ENCODE measurements at places on chromosomes 4 and X.

DNA sequence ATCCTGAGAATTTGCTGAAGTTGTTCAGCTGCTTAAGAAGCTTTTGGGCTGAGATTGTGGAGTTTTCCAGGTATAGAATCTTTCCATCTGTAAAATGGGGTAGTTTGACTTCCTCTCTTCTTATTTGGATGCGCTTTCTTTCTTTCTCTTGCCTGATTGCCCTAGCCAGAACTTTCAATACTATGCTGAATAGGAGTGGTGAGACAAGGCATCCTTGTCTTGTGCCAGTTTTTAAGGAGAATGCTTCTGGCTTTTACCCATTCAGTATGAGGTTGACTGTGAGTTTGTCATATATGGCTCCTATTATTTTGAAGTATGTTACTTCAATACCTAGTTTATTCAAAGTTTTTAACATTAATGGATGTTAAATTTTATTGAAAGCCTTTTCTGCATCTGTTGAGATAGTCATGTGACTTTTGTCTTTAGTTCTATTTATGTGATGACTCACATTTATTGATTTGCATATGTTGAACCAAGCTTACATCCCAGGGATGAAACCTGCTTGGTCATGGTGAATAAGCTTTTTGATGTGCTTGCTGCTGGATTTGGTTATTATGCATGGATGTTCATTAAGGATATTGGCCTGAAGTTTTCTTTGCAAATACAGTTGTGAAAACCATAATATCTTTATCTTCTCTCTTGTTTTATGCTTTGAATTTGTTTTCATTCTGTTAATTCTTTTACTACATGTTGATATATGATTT lies 573.8 kb upstream of the NDST4 start:
- no peak for DNase-seq

DNA sequence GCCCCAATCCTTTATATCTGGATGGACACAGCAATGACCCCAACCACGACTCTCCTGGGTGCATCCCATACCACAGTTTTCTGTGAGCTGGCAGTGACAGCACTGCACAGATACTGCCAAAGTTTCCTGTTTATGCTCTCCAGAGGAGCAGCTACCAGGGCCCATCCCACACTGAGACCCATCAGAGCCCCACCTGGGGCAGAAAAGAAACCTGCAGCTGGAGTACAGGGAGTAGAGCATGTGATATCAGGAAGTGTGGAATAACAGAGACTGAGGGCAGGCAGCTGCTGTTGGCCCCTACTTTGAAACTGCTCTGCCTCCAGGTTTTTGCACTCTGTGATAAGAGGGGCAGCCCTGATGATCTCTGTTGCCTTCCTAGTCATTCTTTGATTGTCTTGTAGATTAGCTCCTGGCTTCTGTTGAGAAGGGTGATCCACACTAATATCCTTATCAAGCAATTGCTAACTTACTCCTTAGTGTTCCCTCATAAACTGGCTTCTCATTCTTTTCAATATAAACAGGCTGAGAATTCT lies 526.3 kb upstream of the TECRL start:
- DNase-seq = no peak

- no peak for DNase-seq
Measured at GRCh38 chr4:15688051-15688450, 6.4 kb downstream of the FAM200B start.

- peak; percentile 76 for DNase-seq
Measured at GRCh38 chr4:76212851-76213414, 691 bp downstream of the SCARB2 start.

DNA sequence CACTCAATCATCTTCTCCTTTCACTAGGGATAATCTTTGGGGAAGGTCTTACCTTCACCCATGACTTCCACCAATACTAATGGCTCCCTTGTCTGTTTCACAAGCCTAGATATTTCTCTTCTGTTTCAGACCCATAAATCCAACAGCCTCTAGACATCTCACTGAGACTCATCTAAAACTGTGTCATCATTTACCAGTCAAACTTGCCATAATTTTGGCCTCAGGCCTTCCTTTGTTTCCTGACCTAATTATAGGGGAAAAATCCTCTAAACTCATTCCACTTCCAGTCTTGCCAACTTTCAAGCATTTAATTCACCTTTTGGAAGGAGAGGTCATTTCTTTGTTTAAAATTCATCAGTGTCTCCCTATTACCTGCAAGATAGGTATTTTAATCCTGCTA lies 181.0 kb upstream of the CNKSR2 start:
- DNase-seq = no peak

GRCh38 chr4:74096265-74096980 lies 2.6 kb downstream of the CXCL2 start:
- no peak for DNase-seq

- no peak for DNase-seq
Measured at GRCh38 chrX:9311421-9312160, 153.3 kb upstream of the TBL1X start.

DNA sequence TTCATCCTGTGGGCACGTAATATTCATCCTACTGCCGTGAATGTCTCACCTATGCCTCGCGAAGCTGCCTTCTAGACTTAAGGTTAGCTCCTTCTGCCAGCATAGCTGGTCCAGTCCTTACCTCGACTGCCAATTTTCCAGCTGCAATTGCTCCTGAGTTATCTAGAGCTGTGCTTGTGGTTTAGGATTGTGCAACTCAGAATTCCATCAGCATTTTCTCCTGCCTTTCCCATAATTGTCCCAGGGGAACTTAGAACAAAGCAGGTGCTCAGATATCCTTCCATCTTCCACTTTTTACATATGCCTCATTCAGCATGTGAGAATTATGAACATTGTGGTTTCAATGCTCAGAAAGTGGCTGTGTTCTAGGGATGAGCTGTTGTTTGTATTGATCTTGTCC lies 131.4 kb upstream of the ADGRL3 start:
- no peak for DNase-seq

GRCh38 chr4:42558156-42558555 lies 98.7 kb downstream of the ATP8A1 start:
- no peak for DNase-seq

- DNase-seq = no peak
Measured at GRCh38 chrX:39020051-39020669, 218.9 kb downstream of the MID1IP1 start.

- no peak for DNase-seq
Measured at GRCh38 chr4:75598390-75598789, 31.9 kb downstream of the CDKL2 start.

- DNase-seq = no peak
Measured at GRCh38 chrX:149638860-149639259, 7.3 kb upstream of the TMEM185A start.

DNA sequence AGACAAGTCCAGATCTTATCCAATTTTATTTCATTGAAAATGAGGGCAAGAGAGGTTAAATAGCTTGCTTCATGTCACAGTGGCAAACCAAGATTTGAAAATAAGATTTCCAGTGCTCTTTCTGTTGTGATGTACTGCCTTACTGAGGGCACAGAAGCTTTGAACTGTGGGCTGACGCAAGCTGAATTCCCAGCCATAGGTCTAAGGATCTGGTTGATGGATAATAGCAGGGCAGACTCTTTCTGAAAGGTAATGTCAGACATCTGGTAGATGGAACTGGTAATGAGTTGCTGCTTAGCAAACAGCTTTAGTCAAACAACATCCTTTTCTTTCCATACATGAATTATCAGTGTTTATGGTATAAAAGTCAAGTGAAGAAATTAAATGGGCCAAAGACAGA lies 193.9 kb upstream of the RASGEF1B start:
- no peak for DNase-seq

- no peak for DNase-seq
Measured at GRCh38 chrX:39787999-39788398, 309.8 kb downstream of the BCOR start.

GRCh38 chr4:104649631-104650030 lies 154.9 kb upstream of the CXXC4 start:
- no peak for DNase-seq

DNA sequence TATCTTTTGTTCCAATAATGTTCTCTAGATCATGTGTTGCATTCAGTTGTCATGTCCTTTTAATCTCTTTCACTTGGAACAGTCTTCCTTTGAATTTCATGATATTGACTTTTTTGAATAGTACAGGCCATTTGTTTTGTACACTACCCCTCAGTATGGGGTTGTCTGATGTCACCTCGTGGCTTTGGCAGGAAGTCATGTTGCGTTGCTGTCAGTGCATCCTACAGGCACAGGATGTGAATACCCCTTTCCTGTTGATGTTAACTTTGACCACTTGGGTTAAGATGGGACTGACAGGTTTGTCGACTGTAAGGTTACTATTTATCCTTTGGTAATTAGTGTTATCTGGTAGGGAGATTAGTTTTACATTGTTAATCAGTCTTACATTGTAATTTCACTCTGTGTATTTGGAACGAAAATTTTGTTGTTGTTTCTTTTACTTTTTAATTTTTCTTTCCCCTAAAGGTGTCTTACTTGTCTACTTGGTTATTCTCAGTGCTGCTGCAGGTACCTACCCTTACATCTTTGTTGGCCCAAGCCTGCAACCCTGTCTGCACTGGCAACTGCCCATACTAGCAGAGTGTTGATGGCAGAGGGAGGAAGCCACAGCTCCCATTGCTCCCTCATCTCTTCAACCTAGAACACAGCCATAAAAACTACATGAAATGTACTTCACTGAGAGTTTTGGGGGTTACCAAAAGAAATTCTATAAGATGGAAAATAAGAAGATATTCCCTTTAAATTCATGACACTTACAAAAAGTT lies 14.7 kb upstream of the ATP8A1 start:
- DNase-seq = no peak

DNA sequence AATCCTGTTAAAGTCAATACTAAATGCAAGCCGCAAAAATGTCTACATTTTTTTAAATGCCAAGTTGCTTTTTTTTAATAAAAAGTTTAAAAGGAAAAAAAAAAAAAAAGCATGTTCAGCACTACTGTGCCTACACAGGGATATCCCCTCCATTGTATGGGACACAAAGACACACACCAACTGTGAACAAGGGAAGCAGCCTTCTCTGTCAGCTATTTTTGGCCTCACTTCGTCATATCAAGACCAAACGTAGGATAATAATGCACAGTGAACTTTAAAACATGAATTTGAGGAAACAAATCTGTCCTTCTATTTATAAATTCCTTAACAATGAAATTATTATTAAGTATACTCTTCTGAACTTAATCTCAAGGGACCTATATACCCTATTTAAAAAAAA lies 4.4 kb downstream of the FBXW7 start:
- no peak for DNase-seq

- DNase-seq = peak; percentile 10
Measured at GRCh38 chrX:129979207-129979920, 3.1 kb upstream of the BCORL1 start.

DNA sequence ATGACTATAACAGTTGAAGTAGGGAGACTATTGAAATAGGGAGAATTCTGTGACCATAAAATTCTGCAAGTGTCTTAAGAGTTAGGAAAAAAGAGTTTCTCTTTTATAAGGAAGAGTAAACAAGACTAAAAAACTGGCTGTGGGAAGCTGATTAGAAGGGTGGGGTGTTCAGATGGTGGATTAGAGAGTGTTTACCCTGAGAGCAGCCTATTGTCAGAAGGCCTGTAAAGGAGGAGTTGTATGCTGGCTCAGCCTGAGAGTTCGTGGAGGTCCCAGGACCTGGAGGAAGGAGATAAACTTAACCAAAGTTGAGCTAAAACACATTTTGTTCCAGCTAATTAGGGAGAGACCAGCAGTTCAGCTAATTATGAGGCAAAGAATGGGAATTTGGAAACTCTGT lies 629.7 kb downstream of the PCDH7 start:
- peak; percentile 53 for DNase-seq

DNA sequence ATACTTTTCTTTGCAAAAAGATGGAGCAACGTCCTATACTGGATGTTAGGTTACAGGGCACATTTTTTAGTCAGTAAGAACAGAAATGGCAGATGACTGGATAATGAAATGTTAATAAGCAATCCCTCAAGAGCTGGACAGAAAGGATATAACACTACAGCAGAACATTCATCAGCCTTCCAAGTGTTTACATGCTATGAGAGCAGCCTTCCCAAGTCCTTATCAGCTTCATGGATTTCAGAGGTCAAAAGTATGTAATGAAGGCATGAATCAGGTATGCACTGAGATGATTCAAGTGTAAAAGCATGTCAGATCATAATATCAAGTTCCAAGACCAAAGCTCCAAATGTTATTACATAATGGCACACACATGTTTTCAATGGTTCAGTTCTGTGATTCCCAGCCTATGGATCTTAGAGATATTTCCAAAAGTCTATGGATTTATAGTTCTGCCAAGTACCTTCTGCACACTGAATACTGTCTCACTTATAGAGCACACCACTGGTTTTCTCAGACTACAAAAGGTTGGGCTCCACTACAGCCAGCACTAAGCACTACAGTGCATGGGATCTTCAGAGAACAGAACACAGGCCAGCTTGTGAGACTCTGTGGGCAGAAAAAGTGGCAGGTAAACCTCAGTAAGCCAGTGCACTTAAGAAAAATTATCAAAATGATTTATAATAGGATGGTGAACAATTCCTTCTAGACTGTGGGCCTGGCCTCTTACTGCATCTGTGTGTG lies 49.2 kb downstream of the GPC4 start:
- no peak for DNase-seq

DNA sequence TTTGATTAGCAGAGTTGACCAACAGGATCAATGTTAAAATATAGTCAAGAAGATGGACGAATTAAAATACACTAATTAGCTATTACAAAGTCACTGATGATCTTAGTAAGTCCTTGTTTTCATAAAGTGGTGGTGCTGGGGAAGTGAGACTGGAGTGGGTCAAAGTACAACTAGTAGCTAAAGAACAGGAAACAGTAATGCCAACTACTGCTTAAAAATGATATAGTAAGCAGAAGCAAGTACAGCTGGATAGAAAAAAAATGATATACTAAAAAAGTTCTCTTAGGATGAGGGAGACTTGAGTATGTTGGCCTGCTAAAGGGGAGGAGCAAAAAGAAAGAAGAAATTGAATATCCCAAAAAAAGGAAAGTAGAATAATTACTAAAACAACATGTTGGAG lies 580.8 kb upstream of the FTHL17 start:
- DNase-seq = no peak

DNA sequence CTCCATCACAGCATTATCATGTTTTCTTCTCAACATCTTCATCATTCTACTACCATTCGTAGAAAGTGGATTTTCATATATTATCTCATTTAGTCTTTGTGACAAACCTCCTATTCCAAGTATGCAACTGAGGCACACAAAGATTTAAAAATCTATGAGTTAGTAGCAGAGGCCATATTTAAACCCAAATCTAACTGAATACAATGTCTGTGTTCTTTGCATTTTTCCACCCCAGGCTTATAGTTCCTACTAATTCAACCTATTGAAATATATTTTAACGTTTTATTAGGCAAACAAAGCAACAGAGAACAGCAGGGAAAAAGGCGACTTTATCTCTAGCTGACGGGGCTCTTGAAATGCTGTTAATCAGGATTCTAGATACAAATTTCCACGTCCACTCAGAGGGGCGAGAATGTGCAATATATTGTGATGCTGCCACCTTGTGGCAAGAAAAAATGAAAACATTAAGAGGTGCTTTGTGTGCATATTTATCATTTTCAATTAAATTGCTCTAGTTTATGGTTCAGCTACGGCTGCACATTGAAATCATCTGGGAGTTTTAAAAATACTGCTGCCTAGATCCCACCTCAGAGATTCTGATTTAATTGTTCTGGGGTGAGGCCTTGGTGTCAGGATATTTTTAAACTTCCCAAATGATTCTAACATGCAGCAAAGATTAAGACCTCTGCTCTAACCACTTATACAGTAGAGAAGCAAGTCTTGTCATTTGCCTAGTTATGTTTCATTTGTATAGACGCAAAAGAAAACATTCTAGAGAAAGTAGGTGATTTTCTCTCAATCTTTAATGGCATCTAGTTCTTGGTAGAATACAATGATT lies 315.9 kb downstream of the MAPK10 start:
- peak; percentile 68 for DNase-seq

Data from NCI-H82 (cell line).